K562 (cell line): ENCODE measurements at places on chromosomes 6 and 20.

DNA sequence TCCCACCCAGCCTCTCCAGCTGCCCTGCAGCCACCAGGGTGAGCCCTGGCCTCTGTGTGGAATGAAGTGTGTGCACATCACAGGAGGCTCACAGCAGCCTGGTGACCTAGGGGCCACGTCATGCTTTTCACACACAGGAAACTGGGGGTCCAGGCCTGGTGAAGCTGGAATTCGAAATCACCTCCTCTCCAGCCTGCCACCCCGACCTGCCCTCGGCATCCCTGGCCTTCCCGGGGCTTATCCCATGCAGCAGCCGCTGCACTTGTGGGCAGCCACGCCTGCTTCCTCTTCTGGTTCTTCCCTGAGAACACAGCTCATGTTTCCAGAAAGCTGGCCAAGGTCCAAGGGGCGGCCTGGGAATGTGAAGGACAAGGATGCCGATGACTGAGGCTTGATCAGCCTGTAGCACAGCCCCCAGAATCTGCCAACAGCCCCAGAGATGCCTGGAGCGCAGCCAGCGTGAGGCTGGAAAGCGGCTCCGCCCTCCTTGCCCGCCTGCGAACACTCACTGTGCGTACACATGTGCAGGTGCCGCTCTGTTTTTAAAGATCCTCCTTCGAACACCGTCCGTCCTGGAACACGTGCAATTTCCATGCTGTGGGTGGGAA lies 4.2 kb upstream of the NTSR1 start:
- no peak for DNase-seq

DNA sequence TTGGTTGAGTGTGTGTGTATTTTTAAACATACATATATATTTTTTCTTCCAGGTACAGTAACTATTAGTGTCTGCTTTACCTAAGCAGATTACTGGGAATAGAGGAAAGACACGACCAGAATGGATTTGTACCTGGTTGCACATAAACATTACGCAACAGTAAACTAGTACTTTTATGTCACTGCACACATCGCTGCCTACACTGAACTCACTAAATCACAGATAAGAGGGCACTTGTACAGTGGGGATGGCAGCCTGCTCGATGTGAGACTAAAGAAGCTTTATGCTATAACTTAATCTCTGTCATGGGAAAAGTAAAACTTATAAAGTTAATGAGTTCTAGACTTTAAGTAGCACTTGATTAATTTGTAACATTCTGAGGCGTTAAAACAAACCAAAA lies 89.5 kb upstream of the SIM1 start:
- DNase-seq = no peak

GRCh38 chr20:47389867-47390347 lies 33.4 kb upstream of the ZMYND8 start:
- DNase-seq = peak; percentile 54

GRCh38 chr20:19860737-19861136 lies 102.7 kb downstream of the RIN2 start:
- DNase-seq = no peak

DNA sequence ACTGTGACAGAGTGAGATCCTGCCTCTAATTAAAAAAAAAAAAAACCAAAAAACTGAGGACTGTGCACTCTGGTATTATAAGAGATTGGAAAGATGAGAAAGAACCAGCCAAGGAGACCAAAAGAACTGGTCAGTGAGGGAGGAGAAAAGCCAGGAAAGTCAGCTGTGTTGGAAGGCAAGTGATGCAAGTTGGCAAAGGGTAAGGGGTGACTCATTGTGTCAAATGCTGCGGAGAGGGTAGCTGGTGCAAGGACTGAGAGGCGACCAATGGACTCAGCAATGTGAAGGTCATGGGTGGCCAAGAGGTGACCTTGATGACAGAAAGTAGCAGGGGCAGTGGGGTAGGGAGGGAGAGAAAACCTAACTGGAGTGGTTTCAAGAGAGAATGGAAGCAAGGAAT lies 27.4 kb upstream of the LRRN4 start:
- no peak for DNase-seq

DNA sequence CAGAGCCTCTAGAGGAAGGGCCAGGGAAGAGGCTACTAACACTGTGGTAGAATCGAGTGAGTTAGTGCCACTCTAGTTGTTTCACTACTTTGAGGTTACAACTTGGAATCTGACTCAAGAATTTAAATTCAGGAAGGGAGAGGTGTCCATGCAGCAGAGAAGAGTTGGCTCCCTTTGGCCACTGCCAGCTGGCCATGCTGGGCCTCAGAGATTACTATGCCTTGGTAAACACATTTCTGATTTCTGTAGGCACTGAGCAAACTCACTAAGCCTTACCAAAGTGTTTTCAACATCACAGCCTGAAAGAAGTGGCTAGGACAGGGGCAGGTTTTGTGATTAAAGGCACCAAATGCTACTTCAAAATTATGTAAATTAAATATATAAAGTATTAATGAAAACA lies 61.9 kb downstream of the ZHX3 start:
- DNase-seq = no peak

DNA sequence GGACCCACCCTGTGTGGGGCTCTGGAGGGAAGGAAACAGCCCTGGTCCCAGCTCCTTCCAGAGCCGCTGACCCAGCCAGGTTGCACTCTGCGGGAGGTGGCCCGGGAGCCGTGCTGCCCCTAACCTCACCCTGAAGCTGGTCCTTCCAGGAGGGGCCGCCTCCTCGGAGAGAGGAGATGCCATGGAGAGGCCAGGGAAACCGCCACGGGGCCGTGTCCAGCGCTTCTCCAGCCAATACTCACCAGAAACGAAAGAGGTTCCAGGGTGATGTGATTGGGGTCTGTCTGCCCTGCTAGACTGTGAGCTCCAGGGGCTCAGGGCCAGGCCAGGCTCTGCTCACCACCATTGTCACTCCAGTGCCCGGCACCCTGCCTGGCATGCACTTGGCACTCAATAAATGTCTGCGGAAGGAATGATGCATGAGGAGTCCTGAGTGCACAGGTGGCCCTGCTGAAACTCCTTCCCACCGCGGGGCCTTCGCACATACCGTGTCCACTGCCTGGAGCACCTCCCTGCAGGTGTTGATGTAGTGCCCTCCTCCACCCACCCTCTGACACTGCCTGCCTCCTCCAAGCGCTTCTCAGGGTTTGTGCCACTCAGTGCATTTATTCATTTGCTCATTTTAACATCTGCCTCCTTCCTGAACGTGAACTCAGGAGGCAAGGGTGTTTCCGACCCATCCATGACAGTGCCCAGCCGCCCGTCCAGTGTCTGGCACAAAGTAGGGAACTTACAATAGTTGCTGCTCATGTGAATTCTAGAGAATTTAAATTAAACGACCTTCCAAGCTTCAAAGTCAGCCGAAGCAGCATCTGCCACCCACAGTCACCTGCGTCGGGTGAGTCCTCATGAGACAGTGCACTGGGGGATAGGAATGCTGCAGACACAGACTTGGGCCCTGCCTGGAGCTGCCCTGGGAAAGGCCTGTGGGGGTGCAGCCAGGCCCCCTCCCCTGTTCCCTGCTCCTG lies 30.3 kb downstream of the RBM38 start:
- DNase-seq = no peak

DNA sequence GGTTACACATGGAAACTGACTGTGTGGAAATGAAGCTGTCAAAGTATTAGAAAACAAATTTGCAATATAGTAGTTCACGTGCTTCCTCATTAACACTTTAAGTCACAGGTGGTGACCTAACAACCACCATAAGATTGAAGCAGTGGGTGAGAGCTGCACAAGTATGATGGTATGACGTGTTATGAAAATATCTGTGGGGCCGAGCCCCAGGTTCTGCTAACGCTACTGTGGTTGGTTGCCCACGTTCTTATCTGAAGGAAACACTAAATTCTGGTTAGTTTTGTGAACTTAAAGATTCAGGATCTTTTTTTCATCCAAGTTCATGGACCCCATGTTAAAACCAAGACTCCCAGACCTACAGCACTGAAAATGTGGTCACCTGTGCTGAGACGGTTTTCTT lies 243.0 kb upstream of the RIN2 start:
- no peak for DNase-seq

DNA sequence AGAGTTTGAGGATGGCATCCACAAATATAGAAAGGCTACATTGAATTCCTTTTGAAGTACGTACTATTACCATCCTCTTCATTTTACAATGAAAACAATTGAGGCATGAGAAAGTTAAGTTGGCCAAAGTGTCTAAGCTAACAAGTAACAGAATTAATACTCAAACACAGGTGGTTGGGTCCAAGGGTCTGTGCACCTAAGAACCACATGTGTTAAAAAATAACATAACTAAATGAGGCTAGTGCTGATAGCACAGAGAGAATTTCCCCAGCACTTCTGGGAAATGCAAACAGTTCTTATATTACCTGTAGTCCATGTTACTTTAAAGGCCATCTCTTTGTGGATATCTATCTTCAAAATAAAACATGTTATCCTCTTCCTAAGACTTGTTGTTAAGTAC lies 10.5 kb upstream of the KHDRBS2 start:
- DNase-seq = no peak

DNA sequence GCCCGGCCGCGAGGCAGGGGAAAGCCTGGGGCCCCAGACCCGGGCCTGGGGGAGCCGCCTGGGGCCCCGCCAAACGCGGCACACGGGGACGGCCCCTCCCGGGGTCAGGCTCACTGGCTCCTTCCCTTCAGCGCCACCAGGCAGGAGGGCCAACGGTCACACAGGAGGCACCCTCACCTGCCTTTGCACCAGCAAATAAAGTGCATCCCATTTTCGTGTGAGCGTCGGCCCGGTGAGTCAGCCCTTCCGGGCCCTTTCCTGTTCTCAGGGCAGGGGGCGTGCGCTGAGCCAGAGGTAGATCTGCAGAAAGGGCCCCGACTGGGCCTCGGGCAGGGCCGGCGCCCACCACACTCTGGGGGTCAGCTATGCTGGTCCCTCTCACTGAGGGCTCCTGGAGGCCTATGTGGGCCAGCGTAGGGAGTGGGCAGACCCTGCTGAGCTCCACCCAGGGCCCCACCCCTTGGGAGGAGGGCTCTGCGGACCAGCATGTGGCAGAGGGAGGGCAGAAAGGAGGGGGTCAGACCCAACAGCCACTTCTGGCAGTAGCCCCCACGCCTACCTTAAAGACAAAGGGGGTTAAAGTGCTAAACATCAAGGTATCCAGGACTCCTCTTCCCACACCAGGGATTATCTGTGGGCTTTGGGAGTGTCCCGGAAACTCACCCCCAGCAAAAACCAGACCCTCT lies 931 bp upstream of the UCKL1 start:
- DNase-seq = peak; percentile 79

DNA sequence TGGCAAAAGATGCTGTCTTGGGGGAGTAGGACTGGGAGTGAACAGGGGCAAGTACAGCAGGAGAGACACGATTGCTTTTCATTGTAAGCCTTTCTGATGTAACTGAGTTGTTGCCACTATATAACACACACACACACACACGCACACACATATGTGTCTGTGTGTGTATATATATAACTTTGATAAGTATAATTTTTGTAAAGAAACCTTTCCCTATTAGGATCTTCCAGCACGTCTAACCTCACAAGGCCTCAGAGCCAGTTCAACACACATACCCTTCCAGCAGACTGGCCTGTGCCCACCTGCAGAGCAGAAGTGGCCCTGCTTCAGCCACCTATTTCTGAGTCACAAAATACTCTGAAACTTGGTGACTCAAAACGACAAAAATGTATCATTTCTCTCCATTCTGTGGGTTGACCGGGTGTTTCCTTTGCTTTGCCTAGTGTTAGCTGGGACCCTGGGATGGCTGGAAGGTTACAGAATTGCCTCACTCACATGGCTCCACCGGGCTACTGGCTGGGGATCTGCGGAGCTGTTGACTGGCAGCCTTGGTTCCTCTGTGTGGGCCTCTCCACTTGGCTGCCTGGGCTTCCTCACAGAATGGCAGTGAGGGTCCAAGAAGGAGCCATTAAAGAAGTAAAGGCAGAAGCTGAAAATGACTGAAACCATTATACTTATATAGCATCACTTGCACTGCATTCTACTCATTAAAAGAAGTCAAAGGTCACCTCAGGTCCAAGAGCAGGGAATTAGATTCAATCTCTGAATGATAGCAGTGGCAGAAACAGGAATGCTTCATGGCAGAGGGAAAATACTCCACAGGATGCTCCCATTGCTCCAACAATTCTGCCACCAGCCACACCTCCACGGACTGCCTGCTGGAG lies 126.4 kb downstream of the BANF2 start:
- no peak for DNase-seq

GRCh38 chr20:2455771-2456497 lies 14.7 kb downstream of the SNRPB start:
- DNase-seq = no peak

GRCh38 chr6:143441680-143442545 lies 8.6 kb downstream of the ADAT2 start:
- DNase-seq = no peak

DNA sequence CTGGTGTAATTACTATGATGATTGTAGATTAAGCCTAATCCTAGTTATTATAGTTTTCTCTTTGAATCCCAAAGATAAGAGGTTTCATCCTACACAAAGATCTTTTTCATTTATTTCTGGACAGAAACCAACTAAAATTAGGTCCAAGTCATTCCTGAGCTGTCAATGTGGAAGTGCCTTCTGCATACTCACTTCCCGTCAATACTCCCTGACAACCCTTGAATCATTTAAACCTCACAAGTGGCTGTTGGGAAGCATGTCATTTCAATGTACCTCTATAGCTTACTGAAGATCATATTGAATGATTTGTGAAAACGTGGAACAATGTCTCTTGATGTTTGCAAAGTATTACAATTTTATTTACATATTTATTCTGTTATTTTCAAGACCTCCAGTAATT lies 274.1 kb downstream of the HACE1 start:
- no peak for DNase-seq

GRCh38 chr6:33807606-33808005 lies 3.8 kb upstream of the MLN start:
- DNase-seq = no peak

DNA sequence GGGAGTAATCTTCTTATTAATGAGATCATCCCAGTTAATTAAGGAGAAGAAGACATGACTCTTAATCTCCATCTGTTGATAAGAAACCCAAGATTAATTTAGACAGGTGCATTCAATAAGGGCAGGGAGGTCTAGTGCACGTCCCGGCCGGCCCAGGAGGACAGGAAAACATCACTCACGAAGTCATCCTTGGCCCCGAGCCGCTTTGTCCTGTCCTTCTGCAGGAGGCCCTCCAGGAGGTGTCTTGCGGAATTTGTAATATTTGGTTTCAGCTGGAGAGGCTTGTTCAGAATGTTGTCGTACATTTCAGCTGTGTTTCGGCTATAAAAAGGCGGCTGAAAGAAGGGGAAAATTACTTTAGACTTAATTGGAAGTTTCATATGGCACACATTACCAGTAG lies 118.4 kb upstream of the SLC2A12 start:
- DNase-seq = peak; percentile 17

DNA sequence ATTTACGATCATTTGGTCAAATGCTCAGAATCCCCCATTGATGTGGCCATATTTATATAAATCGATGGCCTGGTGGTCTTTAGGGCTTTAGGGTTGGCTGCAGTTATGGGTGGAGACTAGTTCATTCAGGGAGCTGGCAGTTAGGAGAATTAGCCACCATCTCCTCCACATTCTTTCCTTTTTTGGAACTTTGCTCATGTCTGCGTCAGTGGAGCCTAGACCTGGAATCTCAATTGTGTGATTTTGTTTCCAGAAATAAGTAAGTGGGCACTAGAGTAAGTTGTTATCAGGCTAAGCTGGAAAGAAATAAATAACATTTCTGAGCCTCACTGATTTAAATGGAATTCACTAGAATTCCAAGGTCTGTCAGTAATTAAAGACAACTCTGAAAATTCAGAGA lies 29.0 kb upstream of the ELOVL5 start:
- DNase-seq = no peak
